SK-N-DZ (cell line): ENCODE measurements at places on chromosomes 7 and 10.

DNA sequence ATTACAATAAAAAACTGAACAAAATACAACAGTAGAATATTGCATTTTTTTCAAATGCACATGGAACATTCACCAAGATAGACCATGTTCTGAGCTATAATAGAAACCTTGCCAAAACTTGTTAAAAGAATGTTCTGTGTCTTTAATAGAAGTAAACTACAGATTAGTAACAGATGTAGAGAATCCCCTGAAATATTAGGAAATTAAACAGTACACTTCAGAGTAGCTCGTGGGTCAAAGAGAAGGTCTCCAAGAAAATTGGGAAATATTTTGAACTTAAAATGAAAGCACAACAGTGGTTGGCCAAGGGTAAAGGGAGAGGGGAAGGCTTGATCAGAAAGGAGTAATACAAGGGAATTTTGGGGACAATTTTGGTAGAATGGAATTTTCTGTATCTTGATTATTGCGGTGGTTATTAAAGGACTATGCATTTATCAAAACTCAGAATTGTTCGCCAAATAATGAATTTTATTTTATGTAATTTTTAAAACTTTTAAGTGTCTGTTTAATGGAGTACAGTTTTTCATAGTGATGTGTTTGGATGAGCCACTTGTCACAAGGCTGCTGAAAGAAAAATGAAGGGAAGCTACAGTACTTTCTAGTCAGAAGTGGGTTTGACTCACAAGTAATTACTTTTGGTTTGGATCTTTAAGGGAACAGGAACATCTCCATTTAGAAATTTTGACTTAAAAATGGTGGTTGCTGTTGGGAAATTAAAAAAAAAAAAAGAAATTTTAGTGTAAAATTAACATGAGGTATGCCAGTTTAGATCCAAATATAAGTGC is 10.2 kb downstream of the PLEKHA8 start:
- no peak for DNase-seq

DNA sequence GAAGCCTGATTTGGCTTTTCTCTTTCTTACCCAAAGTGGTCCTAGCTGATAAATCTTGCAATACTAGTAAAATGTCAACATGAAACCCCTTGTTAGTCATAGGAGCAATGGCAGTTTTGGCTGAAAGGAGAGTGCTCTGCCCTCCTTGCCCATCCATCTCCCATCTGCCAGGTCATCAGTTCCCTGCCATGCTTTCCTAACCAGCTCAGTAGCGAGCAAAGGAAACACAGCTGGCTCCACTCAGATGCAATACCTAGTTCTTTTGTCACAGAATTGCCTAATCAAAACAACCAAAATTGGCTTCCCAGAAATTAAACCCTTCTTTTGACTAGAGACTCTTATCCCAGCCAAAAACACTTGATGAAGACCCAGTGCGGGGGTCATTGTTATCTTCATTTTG is 733.0 kb downstream of the CCSER2 start:
- no peak for DNase-seq

DNA sequence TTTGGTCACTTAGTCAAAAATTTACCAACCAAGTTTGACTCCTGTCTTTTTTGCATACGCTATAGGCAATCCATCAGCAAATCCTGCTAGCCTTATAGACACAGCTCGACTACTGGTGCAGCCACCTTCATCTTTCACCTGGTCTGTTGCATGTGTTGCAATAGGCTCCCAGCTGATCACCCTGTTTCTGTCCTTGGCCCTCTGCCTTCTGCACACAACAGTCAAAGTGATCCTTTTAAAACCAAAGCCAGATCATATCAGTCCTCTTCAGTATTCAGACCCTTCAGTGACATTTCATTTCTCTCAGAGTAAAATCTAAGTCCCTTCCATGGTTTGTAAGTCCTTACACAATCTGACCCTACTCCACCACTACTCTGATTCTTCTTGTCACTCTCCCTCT is 10.9 kb upstream of the CDK6 start:
- DNase-seq: no peak

- DNase-seq: no peak
Observed at GRCh38 chr10:12396093-12396492, 46.7 kb downstream of the CAMK1D start.

DNA sequence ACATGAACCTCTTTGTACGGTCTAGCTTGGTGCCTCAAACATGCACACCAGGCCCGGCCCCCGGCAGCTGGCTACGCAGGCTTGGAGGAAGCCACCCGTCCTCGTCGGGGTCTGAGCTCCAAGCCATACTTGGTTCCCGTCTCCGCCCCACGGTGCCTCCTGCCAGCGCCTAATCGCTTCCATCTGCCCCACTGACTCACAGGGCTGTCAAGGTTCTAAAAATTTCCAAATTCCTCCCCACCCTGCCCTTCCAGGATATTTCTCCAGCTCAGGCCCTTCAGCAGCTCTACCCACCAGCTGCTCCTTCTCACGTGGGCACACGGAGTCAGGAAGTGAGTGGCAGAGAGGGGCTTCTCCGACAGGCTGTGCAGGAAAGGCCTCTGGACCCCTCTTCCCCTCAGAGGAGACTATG is 38.8 kb downstream of the TMEM270 start:
- DNase-seq: no peak

DNA sequence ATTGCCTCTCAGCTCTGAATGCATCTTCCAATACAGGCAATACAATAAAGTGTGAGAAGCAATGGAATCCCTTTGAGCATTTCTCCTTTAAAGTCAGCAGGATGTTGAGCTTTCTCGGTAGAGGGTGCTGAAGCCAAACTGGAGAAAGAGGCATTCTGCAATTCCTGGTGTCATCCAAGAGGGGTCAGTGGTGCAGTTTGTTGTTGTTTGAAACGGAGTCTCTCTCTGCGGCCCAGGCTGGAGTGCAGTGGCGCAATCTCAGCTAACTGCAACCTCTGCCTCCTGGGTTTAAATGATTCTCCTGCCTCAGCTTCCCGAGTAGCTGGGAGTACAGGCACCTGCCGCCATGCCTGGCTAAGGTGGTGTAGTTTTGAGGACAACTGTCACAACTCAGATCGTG is 486.5 kb downstream of the CALN1 start:
- no peak for DNase-seq

DNA sequence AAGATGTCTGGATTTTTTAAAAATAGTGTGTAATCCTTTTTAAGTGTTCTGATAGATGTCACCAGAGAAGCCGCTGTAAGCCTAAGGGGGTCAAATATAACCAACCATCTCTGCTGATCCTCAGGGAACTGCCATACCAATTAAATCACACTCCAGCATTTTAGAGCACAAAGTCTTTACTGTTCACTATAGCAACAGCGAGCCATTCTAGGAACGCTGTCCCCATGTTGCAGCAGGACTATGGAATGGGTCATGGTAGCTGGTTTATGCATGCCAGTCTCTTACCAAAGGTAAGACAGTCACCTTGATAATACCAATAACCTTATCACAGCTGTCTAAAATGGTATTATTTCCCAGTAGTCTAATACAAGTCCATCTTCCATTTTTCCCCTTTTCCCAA is 33.5 kb downstream of the TRIM24 start:
- DNase-seq: no peak

DNA sequence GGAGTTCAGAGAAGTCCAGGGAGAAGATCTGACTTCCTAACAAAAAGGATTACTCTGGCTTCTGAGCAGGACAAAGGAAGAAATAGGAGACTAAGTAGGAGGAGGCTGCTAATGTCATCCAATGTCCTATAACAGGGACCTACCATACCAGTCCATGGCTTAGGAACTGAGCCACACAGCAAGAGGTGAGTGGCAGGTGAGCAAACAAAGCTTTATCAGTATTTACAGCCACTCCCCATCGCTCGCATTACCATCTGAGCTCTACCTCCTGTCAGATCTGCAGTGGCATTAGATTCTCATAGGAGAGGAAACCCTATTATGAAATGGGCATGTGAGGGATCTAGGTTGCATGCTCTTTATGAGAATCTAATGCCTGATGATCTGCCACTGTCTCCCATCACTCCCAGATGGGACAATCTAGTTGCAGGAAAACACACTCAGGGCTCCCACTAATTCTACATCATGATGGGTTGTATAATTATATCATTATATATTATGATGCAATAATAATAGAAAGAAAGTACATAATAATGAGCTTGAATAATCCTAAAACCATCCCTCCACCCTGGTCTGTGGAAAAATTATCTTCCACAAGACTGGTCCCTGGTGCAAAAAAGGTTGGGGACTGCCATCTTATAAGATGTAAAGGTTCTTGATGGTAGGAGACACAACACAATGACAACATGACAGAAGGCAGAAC is 487.4 kb downstream of the PLXDC2 start:
- no peak for DNase-seq

- DNase-seq: no peak
Observed at GRCh38 chr10:3551761-3552160, 233.2 kb downstream of the KLF6 start.

DNA sequence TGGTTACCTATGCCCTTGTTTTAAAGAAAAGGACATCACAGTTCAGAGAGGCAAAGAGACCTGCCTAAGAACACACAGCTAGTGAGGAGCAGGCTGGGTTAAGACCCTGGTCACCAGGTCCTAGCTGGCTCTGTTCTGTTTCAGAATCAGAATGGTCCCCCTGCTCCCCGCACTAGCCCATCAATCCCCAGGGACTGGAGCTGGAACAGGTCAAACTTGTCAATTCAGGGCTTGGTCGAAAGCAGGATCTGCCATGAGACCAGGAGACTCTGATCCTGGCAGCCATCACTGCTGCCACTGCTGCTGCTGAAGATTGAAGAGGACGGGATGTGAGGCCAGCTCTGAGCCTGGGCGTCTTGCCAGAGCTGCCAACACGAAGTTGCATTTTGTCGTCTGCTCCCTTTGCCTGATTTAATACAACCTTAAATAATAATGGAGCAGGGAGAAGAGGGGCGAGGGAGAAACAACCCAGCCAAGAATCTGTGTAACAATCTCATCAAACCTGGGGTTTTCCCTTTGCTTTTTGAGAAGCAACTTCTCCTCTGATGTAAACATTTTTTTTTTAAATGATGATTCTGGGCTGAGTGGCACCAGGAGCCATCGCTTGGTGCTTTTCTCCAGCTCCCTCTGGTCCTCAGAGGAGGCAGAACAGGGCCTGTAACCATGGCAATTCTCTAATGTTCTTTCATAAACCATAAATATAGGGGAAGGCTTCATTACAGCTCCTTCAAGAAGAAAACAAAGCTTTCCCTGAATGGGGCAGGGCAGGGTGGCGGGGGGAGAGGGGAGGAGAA is 119.0 kb upstream of the SORCS3 start:
- no peak for DNase-seq
